NCI-H2171 (cell line): ENCODE measurements at places on chromosomes 5 and 9.

DNA sequence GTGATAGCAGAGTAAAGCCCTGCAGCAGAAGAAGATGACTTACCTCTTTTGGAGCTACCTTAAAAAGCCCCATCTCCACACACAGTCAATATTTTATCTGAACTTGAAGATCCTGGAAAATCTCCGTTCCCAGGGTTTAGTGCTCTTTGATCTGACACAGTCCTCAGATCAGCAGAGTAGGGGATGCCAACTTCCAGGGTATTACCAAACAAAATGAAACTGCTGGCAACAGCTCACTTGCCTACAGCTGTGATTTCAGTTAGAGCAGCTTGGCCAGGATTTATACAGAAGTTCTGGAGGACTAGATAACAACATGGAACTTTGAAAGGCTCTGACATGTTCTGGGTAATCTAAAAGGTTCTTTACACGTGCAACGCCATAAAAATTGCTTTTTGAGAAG is 1537.8 kb upstream of the ACO1 start:
- no peak for DNase-seq

DNA sequence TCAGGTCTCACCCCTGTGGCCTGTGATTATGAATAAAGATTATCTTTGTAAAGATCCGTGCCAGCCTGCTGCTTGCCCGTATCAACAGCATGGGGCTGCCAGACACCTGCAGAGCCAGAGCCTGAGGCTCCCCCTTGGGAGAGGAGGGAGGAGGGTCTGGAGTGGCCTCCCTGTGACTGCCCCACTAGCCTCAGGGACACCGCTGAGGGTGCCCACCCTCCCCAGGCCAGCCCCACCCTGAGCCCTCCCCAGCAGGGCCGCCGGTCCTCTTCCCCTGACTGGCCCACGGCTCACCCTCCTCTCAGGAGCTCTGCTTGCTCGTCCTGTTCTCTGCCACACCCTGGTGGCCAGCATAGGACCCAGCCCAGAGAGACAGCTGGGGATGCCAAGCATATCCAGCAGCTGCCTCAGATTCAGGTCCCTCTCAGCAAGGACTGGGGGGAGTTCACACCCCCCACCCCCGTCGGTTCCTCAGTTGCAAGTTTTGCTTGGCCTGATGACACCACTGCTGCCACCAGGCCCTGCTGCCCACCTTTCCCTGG is 1.9 kb downstream of the SSNA1 start:
- no peak for DNase-seq

- peak; percentile 44 for DNase-seq
Measured at GRCh38 chr9:85978496-85978895, 37.5 kb downstream of the NAA35 start.

GRCh38 chr9:28774433-28775235 is 1201.4 kb upstream of the C9orf72 start:
- DNase-seq: peak; percentile 6

DNA sequence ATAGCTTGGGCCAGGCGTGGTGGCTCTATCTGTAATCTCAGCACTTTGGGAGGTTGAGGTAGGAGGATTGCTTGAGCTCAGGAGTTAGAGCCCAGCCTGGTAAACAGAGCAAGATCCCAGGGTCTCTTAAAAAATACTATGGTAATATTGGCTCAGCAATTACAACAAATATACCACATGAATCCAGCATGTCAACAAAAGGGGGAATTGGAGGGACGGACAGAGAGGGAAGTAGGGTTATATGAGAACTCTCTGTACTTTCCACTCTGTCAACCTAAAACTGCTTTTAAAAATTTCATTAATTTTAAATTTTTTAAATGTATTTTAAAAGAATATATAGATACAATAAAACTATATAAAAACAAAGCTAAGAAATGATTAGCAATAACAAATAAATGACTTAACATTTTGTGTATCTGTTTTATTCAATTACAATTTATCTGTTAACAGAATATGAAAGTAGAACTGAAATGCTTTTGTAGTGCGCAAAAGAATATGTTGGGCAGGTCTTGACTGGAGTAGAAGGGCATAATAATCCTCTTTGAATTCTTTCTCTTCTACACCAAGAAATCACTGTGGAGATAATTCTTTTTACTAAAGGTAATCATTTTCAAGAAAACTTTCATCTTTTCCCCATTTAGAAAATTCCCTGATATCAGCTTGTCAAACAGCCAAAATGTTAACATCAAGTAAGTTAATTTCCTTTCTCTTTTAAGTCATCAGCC is 12.9 kb upstream of the CDC42SE2 start:
- DNase-seq: no peak

- no peak for DNase-seq
Measured at GRCh38 chr9:74132986-74133385, 364.1 kb upstream of the RORB start.

- no peak for DNase-seq
Measured at GRCh38 chr9:86405086-86405491, 50.9 kb upstream of the TUT7 start.

DNA sequence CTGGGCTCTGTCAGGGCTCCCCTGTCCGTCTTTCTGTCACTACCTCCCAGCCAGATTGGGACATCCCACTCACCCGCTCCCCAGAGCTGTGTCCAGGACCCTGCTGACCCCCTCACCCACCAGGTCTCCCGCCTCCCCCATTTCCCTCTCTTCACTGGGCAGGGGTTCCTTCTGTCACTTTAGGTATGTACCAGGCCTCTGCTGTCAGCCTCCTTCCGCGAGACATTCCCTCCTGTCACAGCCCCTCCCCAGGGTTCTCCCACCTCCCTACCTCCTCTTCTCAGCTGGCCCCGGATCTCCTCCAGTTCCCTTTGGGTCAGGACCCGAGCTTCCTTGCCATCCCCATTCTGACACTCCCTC is 488 bp downstream of the POLR1E start:
- DNase-seq: no peak

- no peak for DNase-seq
Measured at GRCh38 chr9:74172874-74173273, 324.3 kb upstream of the RORB start.

GRCh38 chr9:112041536-112042243 is 133.4 kb downstream of the SUSD1 start:
- no peak for DNase-seq

DNA sequence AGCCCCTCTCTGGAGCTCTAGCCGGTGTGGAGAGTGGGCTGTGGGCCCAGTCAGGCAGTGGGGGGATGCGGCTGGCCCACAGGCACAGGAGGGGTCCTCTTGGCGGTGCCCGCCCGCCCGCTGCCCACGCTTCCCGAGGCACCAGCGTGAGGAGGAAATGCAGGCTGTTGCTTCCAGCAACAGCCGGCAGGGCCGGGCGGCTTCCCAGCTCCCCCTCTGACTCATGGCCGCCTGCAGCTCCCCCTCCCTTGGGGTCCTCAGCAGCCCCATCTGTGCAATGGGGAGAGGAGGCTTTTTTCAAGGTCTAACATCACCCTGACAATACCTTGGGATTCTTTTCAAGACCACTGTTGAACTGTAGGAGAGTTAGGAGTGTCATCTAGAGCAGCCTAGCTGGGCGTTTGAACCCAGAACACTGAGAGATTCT is 10.4 kb downstream of the CXXC5 start:
- DNase-seq: no peak

- DNase-seq: peak; percentile 63
Measured at GRCh38 chr9:134626571-134627416, 14.8 kb upstream of the COL5A1 start.

- no peak for DNase-seq
Measured at GRCh38 chr9:130989891-130990290, 19.1 kb upstream of the LAMC3 start.

- DNase-seq: no peak
Measured at GRCh38 chr5:7420510-7421280, 24.8 kb downstream of the ADCY2 start.

DNA sequence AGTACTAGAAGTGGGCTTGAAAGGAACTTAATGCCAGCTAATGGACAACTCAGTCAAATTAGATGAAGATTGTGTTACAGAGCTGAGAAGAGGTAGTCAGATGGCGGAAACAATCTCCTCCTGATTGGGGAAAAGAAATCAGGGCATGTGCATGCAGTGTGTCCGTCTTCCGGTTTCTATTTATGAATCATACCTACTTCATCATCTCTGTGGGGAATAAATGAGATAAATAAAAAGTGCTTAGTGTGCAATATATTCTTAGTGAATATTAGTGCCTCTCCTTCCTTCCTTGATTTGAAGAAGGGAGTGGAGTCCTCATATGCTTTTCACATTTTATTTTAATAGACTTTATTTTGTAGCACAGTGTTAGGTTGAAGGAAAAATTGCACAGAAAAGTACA is 108.7 kb upstream of the NFIL3 start:
- no peak for DNase-seq

DNA sequence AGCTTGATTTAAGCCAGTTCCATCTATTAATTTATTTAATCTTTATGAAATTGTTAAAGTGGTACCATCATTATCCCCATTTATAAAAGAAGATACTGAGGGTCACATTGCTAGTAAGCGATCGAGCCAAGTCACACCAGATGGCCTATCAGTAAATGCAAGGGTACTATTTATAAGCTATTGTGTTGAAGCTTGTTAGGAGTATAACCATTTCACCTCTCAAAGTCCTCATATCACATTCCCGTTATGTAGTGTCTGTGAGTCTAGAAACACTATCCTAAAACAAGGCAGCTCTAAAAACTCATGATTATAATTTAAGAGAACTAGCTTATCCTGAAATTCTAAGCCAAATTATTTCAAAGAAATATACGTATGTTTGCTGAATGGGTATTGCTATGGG is 1161.8 kb downstream of the EFNA5 start:
- no peak for DNase-seq

- DNase-seq: peak; percentile 77
Measured at GRCh38 chr5:177455036-177455660, 8.5 kb downstream of the PRR7 start.

GRCh38 chr5:157732130-157732514 is 902 bp downstream of the THG1L start:
- no peak for DNase-seq

GRCh38 chr5:157611571-157612476 is 36.2 kb upstream of the ADAM19 start:
- no peak for DNase-seq

DNA sequence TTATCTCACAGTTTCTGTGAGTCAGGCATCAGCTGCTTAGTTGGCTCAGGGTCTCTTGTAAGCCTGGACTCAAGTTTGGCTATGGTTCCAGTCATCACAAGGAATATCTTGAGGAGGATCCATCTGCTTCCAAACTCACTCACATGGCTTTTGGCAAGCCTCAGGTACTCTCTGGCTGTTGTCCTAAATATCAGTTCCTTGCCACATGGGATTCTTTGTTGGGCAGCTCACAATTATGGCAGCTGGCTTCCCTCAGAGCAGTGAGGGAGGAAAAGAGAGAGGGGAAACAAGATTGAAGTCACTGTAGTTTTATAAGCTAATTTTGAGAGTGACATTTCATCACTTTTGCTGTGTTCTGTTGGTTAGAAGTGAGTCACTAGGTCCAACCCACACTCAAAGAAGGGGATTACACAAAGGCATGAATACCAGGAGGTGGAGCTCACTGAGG is 144.5 kb downstream of the GCNT1 start:
- DNase-seq: no peak

GRCh38 chr9:132793606-132794580 is 84.2 kb downstream of the AK8 start:
- DNase-seq: no peak

DNA sequence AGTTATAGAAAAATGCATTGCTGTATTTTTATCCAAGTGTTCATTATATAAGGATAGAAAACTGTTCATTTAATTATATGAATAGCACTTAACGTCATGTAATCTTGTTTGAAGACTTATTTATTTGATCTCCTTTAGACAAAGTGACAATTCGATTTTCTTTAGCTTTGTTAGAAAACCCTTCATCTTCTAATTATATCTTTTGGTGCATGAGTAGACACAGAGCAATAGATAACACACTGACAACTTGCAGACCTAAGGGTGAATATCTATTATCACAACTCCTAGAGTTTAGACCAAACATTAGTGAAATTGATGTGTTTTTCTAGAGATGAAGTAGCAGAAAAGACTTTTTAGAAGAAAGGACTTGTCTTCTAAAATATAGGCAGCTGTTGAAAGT is 446.4 kb upstream of the SEMA6A start:
- DNase-seq: no peak

GRCh38 chr9:82332018-82332773 is 343.6 kb downstream of the SPATA31D1 start:
- DNase-seq: no peak

GRCh38 chr9:100852088-100852487 is 176.4 kb upstream of the PLPPR1 start:
- no peak for DNase-seq

GRCh38 chr5:143341807-143342570 is 61.5 kb downstream of the NR3C1 start:
- no peak for DNase-seq

GRCh38 chr5:91126448-91126847 is 256.7 kb downstream of the ARRDC3 start:
- DNase-seq: no peak

DNA sequence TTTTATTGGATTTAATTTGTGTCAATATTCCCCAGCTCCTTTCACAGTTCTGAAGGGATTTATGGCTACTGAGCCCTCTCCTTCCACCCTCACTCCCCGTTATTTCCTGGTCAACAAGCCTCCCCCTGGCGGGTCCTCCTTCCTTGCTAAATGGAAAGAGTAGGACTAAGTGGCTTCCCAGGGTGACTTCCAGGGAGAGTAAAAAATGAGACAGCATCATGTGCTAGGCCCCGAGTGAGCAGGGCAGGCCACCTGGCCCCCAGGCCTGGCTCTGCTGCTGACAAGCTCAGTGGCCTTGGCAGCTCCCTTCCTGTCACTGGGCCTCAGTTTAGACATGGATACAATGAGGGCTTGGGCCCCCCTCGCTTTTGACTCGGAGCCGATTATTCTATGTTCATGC is 201.3 kb downstream of the HSPA4 start:
- DNase-seq: no peak

DNA sequence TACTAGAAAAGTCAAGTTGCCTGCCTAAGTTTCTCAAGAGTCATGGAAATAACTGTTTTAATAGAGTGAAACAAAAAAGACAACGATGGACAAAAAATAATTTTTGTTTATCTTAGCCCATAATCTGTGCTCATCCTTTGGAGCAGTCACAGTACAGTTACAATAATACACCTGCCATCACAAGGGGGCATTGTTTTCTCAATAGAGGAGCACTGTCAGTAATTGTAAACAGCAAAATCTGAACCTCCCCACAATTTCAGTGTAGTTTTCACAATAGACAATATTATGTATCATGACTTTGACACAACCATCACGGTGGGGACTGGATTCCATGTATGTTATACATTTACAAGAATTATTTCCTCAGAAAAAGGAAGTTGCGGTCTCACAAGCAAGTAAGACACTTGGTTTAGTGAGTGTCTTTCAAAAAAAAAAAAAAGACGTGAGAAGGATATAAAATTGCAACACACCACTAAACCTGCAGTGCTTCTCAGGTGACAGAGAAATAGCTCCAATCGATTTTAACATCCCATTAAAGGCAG is 586.3 kb downstream of the PTPRD start:
- DNase-seq: no peak

DNA sequence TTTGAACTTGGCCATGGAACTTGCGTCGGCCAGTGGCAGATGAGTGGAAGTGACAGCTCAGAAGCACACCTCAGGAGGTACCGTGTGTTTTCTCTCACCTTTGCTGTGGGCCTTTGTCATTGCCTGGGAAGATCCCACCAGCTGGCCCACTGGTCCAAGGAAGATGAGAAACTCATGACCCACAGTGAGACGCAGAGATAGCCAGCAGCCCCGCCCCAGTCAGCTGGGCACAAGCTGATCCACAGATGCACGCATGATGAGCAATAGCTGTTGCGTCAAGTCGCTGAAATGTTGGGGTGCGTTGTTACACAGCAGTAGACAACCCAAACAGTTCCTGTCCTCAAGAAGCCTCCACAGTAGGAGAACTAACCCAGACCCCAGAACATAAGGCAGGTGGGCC is 30.8 kb upstream of the UNC5A start:
- no peak for DNase-seq

GRCh38 chr5:173341961-173342430 is 13.8 kb upstream of the STC2 start:
- no peak for DNase-seq
